ENCODE measurements at places on chromosomes 13 and 19.

GRCh38 chr19:35140207-35140961, 1.8 kb downstream of the FXYD1 start:
- DNase-seq = peak; percentile 61

DNA sequence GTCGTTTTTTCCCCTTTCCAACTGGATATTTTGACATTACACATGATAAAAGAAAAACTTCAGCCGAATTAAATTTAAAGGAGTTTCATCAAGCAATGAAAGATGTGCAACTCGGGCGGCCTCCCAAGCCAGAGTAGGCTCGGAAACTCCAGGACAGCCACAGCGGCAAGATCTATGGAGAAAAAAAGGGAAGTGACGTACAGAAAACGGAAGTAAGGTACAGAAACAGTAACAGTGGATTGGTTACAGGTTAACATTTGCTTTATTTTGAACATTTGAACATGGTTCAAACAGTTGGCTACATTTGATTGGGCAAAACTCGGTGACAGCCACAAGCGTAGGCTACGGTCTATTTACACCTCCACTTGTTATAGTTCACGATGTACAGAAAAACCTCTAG, 30.5 kb upstream of the FAM124A start:
- DNase-seq = no peak

GRCh38 chr13:74889321-74889720, 592.6 kb downstream of the TBC1D4 start:
- peak; percentile 4 for DNase-seq

- DNase-seq = peak; percentile 38
Measured at GRCh38 chr13:28047757-28048388, 52.5 kb downstream of the FLT3 start.

GRCh38 chr13:112602189-112602588, 14.2 kb upstream of the TUBGCP3 start:
- DNase-seq = no peak

DNA sequence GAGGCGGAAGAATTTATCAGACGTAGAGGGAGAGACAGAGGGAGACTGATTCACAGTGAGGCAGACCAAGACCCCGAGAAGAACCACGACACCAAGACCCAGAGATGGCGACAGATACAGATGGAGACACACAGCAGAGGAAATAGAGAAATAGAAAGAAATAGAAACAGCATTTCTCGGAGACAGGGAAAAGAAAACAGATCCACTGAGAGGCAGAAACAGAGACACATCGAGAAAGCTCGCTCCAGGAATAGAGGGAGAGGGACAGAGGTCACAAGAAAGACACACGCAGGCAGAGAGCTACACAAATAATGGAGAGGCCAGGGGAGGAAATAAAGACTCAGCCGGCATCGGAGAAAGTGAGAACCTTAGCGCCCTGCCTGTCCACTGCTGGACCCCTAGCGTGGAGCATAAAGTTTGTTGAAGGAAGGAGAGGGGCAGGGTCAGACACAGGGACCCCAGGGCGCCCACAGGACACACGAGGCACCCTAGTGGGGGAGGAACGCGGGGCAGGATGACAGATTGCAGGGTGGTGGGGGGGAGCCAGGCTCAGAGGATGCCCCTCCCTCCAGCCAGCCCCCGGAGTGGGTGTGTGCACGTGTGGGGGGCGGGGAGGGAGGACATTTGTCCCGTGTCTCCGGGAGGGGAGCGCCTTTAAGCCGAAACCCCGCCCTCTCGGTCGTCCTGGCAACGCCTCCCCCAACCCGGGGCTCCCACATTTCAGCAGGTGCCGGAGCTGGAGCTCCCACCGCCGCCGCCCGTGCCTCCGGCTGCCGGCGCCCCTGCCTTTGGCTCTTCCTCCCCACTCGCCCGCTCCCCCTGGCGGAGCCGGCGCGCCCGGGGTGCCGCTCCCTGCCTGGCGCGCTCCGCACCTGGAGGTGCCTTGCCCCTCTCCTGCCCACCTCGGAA, at the start of gene PRKCG:
Gene PRKCG (plus strand): TSS at position 716 of the 909 bp plus-strand sequence. CDS start 298 bp downstream, outside the sequence.
- no peak for DNase-seq
